Stimulated activated CD4-positive, alpha-beta T cell treated with anti-CD3 and anti-CD28 coated beads, Interleukin-2, amount 100 ng/mL, for 4 hours (primary cell): ENCODE measurements at places on chromosomes 1 and 21.
A peak's percentile ranks its signal among the peaks of the same experiment; 100 is the strongest.

DNA sequence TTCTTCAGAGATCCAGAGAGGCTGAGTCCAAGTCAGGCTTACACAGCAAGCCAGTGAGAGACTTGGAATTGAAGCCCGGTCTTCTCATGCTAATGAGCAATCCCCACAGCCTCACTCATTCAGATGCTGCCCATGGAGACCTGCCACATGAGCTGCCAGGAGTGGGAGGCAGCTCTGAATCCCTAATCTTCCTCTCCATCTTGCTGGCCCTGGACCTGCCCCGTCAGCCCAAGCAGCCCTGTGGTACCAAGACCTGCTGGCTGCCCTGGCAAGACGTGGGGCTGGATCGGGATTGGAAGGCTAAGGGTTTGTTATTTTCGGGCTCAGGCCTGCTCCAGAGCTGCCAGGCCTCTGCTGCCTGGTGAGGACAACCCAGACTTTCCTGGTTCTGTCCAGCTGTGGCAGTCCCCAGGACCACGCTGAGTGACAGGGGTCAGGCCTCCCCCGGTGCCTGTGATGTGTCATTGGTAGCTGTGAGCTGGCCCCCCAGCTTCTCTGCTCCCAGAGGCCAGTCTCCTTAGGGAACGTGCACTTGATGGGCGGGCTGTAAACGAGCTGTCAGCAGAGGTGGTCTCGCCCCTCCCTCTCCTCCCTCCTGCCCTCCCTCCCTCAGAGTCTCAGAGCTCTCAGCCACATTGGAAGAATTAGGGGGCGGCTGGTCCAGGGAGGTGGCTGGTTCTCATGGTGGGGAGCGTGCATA lies 135.0 kb downstream of the FOXD2 start:
- DNase-seq, result no peak

DNA sequence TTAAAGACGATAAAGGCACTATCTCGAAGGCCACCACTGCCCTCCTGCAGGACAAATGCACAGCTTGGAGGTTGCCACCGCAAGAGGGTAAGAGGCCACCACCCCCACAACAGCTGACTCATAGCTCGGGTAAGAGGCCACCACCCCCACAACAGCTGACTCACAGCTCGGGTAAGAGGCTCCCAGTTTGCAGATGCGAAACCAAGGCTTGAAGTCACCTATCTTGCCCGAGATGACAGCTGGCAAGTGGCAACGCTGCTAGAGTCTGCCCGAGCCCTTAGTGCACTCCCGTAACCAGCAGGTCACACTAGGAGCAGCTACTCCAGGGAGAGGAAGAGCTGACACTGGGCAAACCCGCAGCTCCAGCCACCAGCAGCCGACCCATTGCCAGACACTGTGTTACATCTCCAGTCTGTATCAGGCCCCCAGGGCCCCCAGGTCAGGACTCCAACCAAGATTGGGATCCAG lies 17.1 kb upstream of the SPSB1 start:
- DNase-seq, result peak; percentile 76

GRCh38 chr1:21626921-21627339 lies 42.2 kb downstream of the RAP1GAP start:
- DNase-seq, result no peak

DNA sequence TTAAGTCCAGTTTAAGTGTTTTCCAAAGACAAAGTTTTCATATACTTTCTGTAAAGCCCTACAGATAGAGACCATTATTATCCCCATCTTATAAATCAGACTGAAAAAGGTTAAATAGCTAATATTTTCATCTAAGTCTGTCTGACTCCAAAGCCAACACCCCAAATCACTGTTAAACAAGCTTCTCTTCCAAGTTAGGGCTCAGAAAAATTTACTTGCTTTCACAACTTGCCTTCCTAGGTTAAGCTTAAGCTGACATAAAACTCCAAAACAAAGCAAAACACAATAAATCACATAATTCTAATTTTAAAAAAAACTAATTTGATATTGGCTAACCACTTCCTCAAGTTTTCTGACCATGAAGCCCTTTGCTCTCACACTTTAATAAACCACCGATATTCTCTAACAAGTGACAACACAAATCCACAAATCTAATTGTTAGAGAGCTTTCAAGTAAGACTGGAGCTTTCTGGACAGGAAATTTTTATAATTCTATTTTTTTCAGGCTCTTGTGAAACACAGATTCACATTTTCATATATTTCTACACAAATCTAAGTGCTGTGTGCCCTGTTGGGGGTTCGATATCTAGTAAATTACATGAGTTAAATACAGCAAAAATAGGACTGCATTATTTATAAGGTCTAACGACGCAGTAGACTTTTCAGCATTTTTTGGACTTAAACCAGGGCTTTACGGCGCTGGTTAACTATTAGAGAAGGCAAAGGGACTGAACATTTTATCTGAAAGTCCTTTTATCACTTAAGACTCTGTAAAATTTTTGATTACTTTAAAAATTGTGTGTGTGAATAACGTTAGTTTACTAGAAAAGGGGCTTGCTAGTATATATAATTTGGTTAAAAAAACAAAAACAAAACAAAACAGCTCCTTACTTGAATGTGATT lies 2.1 kb downstream of the GNG12 start:
- DNase-seq, result no peak

GRCh38 chr1:216705676-216706075 lies 17.6 kb downstream of the ESRRG start:
- DNase-seq, result no peak

DNA sequence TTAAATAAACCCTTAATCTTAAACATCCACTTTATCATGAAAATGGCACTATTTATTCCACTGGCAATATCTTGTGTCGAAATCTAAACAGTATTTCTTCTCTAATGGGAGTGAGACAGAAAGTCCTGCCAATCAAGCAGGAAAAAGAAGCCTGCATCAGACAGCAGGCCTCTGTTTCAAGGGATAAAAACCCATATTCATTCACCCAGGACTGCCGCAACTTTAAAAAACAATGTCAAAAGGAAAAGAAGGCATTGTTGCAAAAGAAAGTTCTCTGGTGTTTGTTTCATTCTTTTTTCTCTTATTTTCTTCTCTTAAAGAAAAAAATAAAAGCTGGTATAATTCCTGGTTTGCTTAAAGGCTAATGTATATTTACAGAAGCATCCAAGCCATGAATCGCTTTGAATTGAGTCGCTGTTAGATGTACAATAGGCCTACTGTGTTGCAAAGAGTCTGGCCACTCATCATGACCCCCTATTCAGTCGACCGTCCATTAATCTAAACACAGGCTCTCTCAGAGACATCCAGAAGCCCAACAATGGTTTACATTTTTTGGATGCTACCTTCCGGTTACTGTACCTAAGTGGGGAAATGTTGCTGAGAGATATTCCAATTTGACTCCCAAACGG lies 48.7 kb upstream of the ZC3H11B start:
- DNase-seq, result no peak

- DNase-seq, result no peak
These were observed 17.1 kb upstream of the KCND3 start for GRCh38 chr1:112006416-112007025.

- no peak for DNase-seq
These were observed 78.0 kb downstream of the LBR start for GRCh38 chr1:225349826-225350225.
